Stimulated activated CD8-positive, alpha-beta memory T cell treated with anti-CD3 and anti-CD28 coated beads, Interleukin-2, amount 100 ng/mL, for 1 hour (primary cell): ENCODE measurements at places on chromosomes 12 and 14.

DNA sequence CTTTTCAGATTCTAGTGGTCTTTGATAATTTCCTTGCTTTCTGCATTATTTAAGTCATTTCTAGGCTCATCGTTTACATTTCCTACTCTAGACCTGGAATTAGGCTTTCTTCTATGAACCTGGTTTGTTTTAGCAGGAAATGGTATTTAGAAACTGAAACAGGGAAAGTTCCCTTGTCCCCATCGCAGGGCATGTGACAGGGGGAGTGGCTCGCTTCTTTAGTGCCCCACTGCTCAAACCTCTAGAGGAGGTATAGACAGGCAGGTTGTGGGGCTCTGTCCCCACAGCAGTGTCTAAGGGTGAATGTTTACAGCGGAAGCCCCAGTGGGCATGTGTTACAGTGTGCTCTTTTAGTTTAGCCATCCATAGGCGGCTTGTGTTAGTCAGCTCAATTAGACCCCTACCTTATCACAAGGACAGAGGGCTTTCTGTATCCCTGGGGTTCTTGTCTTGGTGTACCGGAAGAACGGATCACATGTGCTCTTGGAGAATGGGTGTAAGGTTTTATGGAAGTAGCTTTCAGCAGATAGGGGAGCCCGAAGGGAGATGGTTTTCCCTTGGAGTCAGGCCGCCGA lies 25.0 kb downstream of the IFT81 start:
- no peak for DNase-seq

- DNase-seq: no peak
Observed at GRCh38 chr12:24749171-24749570, 199.7 kb downstream of the BCAT1 start.

DNA sequence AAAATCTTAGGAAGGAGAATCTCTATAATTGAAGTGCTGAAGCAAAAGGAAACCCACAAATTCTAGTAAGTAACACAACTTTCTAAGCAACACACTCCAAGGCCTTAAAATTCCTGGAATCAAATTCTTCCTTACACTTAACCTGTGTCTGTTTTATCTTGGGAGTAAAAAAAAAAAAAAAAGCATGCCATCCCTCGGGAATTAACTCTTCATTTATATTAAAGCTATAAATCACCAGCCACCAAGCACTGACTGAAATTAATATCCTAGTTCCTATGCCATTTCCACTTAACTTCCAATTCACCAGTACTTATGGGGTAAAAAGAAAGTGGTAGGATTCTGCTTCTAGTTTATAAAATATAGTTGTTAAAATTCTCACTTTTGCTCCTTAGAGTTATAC lies 238.1 kb downstream of the SLC25A21 start:
- no peak for DNase-seq

DNA sequence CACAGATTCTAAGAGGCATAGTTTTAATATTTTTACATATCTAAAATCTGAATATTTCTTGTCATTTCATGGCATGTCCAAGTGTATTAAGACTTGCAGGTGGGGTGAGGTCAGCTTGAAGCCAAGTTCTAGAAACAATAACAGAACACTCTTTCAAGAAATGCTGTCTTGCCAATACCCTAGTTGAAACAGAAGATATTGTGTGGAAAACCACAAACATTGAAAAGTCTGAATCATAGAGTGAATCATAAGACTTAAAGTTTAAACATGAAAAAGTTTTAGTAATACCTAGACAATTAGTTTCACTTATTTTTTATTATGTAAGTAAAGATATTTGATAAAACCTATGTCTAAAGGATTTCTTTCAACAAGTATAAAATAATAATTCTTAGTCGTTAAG lies 191.5 kb upstream of the CAND1 start:
- no peak for DNase-seq
